ENCODE measurements at places on chromosomes 6 and 20.
A peak's percentile ranks its signal among the peaks of the same experiment; 100 is the strongest.

- peak; percentile 39 for DNase-seq
Observed at GRCh38 chr6:108560463-108561308, at the start of gene FOXO3. Gene FOXO3 (plus strand): TSS chr6:108560917. CDS start chr6:108561209, 292 bp downstream.

- DNase-seq, result no peak
Observed at GRCh38 chr20:17602493-17602892, 32.6 kb downstream of the DSTN start.

- DNase-seq, result no peak
Observed at GRCh38 chr20:41035207-41035606, 6.6 kb downstream of the TOP1 start.

DNA sequence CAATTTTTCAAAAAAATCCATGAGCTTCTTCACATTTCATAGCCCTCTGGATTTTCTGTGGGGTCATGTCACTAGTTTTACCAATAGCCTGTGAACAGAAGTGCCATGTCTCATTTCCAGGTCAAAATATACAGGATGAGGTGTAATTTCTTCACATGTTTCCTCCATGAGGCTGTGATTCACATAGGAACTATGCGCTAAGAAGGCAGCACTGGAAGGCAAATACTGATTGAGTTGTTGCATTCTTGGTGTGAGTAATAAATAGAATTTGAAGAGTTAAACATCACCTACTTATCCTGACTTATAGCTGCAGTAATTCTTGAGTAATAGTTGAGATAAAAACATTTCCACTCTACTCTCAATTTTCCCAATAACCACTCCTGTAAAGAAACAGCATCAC lies 442.3 kb downstream of the HAO1 start:
- DNase-seq, result no peak

DNA sequence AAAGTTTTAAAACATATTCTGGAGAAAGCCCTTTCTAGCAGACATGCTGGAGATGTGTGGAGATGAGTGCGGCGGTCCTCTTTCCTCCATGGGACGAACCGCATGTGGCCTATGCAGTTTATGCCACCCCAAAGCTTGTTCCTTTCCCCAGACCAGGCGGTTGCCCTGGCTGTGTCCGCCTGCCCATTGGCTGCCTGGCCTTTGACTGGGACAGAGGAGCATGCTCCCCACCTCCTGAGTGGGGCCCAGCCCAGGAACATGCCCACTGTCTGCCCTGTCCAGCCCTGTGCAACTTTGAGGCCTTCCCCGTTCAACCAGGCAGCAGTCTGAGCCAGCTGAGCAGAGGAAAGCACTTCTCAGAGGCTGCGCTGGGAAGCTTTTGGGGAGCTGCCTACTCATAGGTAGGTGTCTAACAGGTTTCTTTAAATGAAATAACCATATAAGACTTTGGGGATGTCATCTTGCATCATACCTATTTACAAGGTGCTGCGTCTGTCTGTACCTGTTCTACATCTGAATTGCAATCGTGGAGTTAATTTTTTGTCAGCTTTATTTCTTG lies 20.6 kb downstream of the FOXC1 start:
- DNase-seq, result no peak

DNA sequence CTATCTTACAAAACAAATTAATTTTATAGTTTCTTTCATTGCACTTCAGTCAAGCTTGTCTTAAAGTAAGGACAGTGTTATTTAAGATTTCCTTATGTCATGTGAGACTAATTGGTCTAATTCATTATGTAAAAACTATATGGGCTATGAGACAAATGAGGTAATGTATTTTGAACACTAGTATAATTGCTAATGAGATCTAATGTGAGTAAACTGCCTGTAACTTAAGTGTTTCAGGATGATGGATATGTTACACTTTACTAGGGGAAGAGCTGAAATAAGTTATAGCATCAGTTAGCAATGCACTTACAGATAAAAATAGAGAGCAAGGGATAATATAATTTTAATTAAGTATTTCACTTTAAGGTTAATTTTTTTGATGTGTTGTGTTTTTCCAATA lies 386.3 kb upstream of the MAP3K7 start:
- no peak for DNase-seq

- no peak for DNase-seq
Observed at GRCh38 chr6:159047891-159048685, 3.3 kb upstream of the TAGAP start.

- no peak for DNase-seq
Observed at GRCh38 chr6:322940-323729, 30.8 kb downstream of the DUSP22 start.

DNA sequence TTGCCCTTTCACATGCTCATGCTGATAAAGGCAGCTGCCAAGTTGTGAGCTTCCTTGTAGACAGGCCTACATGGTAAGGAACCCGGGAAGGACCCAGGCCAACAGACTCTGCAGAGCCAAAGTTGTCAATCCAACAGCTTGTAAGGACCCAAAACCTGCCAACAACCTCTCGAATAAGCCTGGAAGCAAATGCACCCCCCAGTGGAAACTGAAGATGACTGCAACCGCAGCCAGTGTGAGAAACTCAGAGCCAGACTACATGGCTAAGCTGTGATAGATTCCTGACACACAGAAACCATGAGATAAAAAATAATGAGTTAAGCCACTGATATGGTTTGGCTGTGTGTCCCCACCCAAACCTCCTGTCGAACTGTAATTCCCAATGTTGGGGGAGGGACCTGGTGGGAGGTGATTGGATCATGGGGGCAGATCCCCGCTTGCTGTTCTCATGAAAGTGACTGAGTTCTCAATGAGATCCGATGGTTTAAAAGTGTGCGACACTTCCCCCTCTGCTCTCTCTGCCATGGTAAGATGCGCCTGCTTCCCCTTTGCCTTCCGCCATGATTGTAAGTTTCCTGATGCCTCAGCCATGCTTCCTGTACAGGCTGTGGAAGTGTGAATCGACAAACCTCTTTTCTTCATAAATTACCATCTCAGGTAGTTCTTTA lies 18.8 kb upstream of the CLPSL2 start:
- no peak for DNase-seq

DNA sequence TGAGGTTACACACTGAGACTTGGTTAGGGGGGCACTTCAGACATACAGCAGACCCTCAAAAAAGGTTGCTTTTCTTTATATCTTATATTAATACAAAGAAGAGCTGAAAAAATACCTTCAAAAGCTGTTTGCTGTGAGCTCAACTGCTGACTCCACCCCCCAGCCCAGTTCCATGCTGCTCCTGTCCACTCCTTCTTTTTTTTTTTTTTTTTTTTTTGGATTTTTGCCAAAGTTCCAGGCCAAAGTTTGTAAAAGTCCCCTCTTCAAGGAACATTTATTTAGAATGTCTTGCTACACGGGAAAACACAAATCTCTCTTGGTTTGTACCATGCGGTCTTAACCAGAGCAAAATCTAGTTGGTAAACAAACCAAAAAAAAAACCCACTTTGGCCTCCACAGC lies 85.3 kb upstream of the AKAP12 start:
- DNase-seq, result no peak

DNA sequence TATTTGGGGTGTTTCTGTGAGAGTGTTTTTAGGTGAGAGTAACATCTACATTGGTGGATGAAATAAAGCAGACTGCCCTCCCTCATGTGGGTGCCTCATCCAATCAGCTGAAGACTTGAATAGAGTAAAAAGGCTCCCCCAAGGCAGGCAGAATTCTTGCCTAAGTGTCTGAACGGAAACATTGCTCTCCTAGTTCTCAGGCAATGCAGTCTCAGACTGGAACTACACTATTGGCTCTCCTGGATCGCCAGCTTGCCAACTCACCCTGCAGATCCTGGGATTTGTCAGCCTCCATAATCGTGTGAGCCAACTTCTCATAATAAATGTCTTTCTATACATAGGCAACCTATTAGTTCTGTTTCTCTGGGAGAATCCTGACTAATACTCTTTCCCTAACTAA lies 5.5 kb upstream of the TMEM170B start:
- no peak for DNase-seq

DNA sequence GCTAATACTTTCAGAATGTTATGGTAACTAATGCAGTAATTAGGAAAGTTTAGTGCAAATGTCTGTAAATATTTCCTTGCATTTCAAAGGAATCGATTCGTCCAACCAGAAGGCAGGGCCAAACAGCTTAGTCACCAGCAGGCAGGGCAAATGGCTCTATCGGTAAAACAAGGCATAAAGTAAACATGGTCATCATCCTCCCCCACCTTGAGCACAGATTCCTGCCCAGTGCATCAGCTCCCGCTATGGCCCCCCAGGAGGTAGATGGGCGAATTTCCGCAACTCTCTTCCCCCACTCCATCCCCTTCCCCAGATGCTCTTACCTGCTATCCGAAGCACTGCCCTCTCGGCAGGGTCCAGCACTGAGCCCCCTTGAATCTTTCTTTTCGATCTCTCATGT lies 103.8 kb upstream of the BEND6 start:
- no peak for DNase-seq

DNA sequence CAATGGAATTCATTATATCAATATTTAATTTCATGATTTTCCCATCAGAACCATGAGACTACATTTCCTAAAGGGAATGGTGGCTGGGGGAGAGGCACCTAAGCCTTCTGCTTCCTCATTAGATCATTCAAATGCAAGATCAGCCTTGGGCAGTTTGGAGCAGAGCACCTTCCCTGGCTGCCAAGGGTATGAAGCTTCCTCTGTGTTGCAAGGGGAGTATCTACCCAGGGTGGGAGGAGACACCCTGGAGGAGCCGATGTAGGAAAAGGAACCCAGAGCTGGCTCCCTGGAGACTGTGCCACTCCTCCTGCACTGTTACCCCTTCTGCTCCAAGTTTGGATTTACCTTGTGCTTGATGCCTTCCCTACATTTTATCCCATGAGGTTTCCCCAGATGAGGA lies 299.7 kb upstream of the PRDM1 start:
- DNase-seq, result no peak

Data from NCI-H2107 (cell line).